ENCODE measurements at places on chromosomes 13 and 19.

- H3K36me3 ChIP-seq: peaks cover 27% of the 10 kb centered on the region
- H3K4me1 ChIP-seq: no peaks in the 10 kb centered on the region
- no peaks in the 10 kb centered on the region for H3K27me3 ChIP-seq
These were observed 15.6 kb downstream of the SMIM24 start for GRCh38 chr19:3464587-3465235.

GRCh38 chr19:54795758-54796157, 7.7 kb upstream of the KIR2DL4 start:
- H3K4me1 ChIP-seq: no peaks in the 10 kb centered on the region
- no peaks in the 10 kb centered on the region for H3K36me3 ChIP-seq
- no peak for DNase-seq
- H3K27me3 ChIP-seq: no peaks in the 10 kb centered on the region
- no peak overlapping the region for H3K27ac ChIP-seq

- no peaks in the 10 kb centered on the region for H3K36me3 ChIP-seq
- no peak overlapping the region for H3K27ac ChIP-seq
- peaks cover 3% of the 10 kb centered on the region for H3K27me3 ChIP-seq
- H3K4me3 ChIP-seq: no peak overlapping the region
These were observed 549.3 kb downstream of the LIG4 start for GRCh38 chr13:107665926-107666458.

- no peak overlapping the region for H3K4me3 ChIP-seq
- no peaks in the 10 kb centered on the region for H3K36me3 ChIP-seq
- no peak for DNase-seq
- peaks cover 81% of the 10 kb centered on the region for H3K27me3 ChIP-seq
- H3K4me1 ChIP-seq: no peaks in the 10 kb centered on the region
These were observed 2.3 kb downstream of the SOX1 start for GRCh38 chr13:112069061-112069844.

DNA sequence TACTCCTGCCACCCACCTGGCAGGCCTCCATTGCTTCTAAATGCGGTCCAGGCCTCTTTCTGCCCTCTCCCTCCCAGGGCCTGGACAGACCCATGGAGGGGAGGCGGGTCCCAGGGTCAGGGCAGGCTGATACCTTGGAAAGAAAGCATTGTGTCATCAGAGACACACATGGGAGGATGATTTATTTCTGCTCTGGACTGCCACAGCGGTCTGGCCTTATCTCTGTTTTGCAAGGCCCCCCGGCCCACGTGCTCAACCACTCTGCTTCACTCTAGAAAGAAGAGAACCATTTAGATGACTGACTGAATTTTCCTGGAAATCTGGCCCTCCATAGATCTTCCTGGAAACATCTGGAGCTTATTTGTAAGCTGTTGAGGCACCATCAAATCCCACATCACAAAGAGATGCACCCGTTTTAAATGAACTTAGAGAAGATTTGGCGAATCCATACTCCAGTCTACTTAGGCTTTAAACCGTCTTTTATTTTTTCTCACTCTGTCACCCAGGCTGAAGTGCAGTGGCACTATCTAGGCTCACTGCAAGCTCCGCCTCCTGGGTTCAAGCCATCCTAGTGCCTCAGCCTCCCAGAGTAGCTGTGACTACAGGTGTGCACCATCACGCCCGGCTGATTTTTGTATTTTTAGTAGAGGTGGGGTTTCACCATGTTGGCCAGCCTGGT, 48.3 kb upstream of the URI1 start:
- no peak for DNase-seq
- H3K4me3 ChIP-seq: no peak overlapping the region
- no peak overlapping the region for H3K27ac ChIP-seq
- H3K36me3 ChIP-seq: no peaks in the 10 kb centered on the region
- no peaks in the 10 kb centered on the region for H3K4me1 ChIP-seq
- no peaks in the 10 kb centered on the region for H3K27me3 ChIP-seq

DNA sequence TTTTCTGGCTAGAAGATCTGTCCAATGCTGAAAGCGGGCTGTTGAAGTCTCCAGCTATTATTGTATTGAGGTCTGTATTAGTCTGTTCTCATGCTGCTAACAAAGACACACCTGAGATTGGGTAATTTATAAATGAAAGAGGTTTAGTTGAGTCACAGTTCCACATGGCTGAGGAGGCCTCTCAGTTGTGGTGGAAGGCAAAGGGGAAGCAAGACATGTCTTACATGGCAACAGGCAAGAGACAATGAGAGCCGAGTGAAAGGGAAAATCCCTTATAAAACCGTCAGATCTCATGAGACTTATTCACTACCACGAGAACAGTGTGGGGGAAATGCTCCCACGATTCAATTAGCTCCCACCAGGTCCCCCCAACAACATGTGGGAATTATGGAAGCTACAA, 980.4 kb downstream of the SLITRK5 start:
- H3K36me3 ChIP-seq: no peaks in the 10 kb centered on the region
- no peak overlapping the region for H3K4me3 ChIP-seq
- H3K27me3 ChIP-seq: no peaks in the 10 kb centered on the region
- DNase-seq: no peak
- H3K27ac ChIP-seq: no peak overlapping the region
- no peaks in the 10 kb centered on the region for H3K4me1 ChIP-seq

GRCh38 chr19:41537789-41538188, 38.2 kb upstream of the CEACAM21 start:
- H3K4me1 ChIP-seq: no peaks in the 10 kb centered on the region
- DNase-seq: no peak
- no peaks in the 10 kb centered on the region for H3K36me3 ChIP-seq
- no peak overlapping the region for H3K27ac ChIP-seq

DNA sequence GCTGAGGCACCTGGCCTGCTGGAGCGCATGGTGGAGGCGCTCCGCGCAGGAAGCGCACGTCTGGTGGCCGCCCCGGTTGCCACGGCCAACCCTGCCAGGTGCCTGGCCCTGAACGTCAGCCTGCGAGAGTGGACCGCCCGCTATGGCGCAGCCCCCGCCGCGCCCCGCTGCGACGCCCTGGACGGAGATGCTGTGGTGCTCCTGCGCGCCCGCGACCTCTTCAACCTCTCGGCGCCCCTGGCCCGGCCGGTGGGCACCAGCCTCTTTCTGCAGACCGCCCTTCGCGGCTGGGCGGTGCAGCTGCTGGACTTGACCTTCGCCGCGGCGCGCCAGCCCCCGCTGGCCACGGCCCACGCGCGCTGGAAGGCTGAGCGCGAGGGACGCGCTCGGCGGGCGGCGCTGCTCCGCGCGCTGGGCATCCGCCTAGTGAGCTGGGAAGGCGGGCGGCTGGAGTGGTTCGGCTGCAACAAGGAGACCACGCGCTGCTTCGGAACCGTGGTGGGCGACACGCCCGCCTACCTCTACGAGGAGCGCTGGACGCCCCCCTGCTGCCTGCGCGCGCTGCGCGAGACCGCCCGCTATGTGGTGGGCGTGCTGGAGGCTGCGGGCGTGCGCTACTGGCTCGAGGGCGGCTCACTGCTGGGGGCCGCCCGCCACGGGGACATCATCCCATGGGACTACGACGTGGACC, 9.7 kb upstream of the STRN4 start:
- H3K4me3 ChIP-seq: no peak overlapping the region
- H3K36me3 ChIP-seq: no peaks in the 10 kb centered on the region
- H3K4me1 ChIP-seq: peaks cover 8% of the 10 kb centered on the region

DNA sequence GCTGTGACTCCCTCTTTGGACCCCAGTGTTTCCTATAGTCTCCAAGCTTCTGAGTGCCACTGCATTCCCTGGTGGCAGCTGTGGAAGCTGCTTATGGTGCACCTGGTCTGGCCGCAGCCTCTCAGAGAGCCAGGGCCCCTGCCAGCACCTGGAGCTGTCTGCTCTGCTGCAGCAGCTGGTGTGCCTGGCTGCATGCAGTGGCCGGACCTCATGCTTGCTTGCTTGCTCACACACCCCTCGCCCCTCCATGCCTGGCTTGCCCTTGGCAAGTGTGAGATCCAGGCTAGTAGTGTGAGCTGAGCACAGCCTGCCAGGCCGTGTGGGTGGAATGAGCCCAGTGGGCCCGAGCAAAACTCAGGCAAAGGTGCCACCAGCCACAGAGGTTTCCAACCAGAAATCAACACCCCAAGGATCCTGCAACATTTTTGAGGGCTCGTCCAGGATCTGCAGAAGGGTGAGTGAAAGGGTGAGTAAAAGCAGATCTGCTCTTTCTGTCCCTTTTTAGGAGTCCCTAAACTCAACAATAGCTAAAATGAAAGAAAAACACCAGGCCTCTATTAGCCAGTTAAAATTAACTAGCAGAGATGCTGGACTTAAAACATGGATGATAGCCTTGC, 7.6 kb upstream of the MLLT1 start:
- no peaks in the 10 kb centered on the region for H3K36me3 ChIP-seq
- no peak overlapping the region for H3K27ac ChIP-seq
- no peak for DNase-seq

GRCh38 chr19:49331616-49332055, 3.6 kb upstream of the CD37 start:
- DNase-seq: no peak
- H3K27ac ChIP-seq: no peak overlapping the region
- no peaks in the 10 kb centered on the region for H3K4me1 ChIP-seq

DNA sequence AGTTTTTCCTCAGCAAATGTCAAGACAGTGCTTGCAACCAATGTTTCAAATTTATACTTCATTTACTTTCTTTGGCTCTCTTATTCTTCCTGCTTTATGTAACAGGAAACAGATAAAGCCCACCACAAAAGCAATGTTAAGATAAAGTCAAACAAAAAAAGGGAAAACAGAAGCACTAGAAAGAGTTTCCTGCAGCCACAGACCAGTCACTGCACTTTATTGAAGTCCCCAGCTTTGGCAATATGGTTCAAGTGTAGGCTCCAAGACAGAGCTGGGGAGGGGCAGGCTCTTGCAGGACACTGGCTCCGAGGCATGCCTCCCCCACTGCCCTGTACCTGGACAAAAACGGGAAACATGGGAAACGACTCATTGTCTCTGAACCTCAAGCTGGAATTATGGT, 15.3 kb upstream of the CDC16 start:
- H3K27me3 ChIP-seq: no peaks in the 10 kb centered on the region
- no peak overlapping the region for H3K27ac ChIP-seq
- H3K36me3 ChIP-seq: no peaks in the 10 kb centered on the region
- no peak overlapping the region for H3K4me3 ChIP-seq

- no peak for DNase-seq
- no peak overlapping the region for H3K4me3 ChIP-seq
- H3K36me3 ChIP-seq: no peaks in the 10 kb centered on the region
- peaks cover 4% of the 10 kb centered on the region for H3K27me3 ChIP-seq
- H3K27ac ChIP-seq: no peak overlapping the region
These were observed 288.5 kb downstream of the NALCN start for GRCh38 chr13:101127741-101128353.

DNA sequence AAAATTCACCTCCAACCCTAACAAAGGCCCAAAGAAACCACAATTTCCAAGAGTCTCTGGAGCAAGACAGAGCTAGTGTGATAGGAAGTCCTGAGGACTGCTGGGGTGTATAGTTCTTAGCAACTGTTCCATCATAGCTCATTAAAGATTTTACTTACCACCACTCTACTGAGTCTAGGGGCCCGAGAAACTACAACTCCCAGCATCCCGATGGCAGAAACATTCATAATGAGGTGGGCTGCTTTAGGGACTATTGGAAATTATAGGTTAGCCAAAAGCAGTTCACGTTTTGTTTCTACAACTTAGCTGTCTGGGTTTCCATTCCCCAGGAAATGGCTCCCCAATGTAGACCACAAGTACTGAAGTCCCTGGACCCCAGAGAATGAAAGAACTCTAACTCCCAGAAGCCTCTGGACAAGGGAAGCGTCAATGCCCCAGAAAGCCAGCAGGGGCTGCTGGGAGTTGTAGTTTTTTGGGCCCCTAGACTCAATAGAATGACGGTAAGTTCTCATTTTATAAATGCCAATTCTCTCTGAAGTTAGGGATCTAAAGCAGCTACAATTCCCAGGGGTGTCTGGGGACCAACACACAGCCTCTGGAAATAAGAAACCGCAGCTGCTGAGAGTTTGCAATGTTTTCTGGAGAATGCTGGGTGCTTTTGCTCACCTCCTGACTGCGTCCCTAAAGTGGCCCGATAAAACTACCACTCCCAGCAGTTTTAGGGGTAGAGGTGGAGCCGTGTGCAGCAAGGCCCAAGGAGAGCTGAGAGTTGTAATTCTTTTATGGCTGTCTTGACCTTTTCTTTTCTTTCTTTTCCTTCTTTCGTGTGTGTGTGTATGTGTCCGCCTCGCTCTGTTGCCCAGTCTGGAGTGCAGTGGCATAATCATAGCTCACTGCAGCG, 11.1 kb downstream of the FTL start:
- no peak for DNase-seq
- peaks cover 54% of the 10 kb centered on the region for H3K36me3 ChIP-seq
- H3K4me1 ChIP-seq: peaks cover 20% of the 10 kb centered on the region
- H3K27ac ChIP-seq: no peak overlapping the region

- no peaks in the 10 kb centered on the region for H3K27me3 ChIP-seq
- no peaks in the 10 kb centered on the region for H3K4me1 ChIP-seq
- no peak overlapping the region for H3K27ac ChIP-seq
- no peak overlapping the region for H3K4me3 ChIP-seq
These were observed 14.8 kb downstream of the TSC22D1 start for GRCh38 chr13:44561351-44561750.

- H3K36me3 ChIP-seq: no peaks in the 10 kb centered on the region
- DNase-seq: no peak
These were observed 7.7 kb downstream of the IRGC start for GRCh38 chr19:43723588-43723987.

- H3K4me1 ChIP-seq: no peaks in the 10 kb centered on the region
- no peak for DNase-seq
- peaks cover 46% of the 10 kb centered on the region for H3K27me3 ChIP-seq
- no peaks in the 10 kb centered on the region for H3K36me3 ChIP-seq
- no peak overlapping the region for H3K27ac ChIP-seq
These were observed 23.7 kb upstream of the SEMA6B start for GRCh38 chr19:4582980-4583842.

DNA sequence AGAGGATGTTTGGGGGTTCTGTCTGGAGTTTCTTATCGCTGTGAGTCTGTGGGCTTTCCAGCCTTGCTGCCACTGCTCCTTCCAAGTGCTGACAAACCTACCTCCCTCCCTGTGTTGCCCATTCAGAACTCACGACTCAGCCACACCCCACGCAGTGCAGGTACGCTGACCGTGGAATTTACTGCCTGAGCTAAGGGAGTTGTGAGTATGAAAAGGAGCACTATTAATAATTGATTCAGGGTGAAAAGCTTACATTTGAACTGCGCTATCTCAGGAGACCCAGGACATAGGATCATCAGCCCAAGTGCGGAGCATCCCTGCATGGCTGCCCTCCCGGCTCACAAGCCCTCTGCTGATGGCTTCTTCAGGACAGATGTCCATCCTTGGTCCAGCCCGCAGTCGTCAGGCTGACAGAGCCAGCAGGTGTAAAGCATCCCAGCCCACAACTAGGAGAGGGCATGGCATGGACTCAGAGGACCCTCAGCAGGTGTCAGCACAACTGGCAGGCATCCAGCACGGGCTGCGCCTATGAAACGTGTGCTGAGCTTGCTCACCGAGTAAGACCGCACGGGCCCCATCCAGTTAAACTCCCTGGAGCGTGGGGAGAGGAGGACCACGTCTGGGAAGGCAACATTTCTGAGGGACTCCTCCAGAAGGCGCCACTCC, 244.0 kb downstream of the COL4A1 start:
- H3K4me1 ChIP-seq: peaks cover 7% of the 10 kb centered on the region
- H3K4me3 ChIP-seq: no peak overlapping the region
- no peaks in the 10 kb centered on the region for H3K36me3 ChIP-seq
- H3K27me3 ChIP-seq: no peaks in the 10 kb centered on the region

DNA sequence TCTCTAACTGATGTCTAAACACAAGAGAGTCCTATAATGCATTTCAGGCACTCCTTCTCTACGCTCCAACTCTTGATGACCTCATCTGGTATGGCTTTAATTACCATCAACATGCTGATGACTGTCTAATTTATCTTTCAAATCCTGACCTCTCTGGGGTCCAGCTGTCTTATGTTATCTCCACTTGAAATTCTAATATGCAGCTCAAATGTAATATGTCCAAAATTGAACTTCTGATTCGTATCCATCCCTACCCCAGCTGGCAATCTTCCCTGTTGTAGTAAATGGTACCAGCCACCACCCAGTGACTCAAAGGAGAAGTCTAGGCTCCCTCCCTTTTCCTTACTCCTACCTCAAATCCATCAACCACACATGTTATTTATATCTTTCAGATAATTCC, 288.0 kb upstream of the SLC10A2 start:
- H3K4me1 ChIP-seq: no peaks in the 10 kb centered on the region
- H3K36me3 ChIP-seq: no peaks in the 10 kb centered on the region
